SW480 (cell line): ENCODE measurements at places on chromosomes 6 and 20.

- peak; percentile 62 for DNase-seq
Observed at GRCh38 chr6:4017834-4018170, 61.1 kb downstream of the FAM217A start.

GRCh38 chr6:23199541-23199940 is 630.2 kb downstream of the HDGFL1 start:
- no peak for DNase-seq

DNA sequence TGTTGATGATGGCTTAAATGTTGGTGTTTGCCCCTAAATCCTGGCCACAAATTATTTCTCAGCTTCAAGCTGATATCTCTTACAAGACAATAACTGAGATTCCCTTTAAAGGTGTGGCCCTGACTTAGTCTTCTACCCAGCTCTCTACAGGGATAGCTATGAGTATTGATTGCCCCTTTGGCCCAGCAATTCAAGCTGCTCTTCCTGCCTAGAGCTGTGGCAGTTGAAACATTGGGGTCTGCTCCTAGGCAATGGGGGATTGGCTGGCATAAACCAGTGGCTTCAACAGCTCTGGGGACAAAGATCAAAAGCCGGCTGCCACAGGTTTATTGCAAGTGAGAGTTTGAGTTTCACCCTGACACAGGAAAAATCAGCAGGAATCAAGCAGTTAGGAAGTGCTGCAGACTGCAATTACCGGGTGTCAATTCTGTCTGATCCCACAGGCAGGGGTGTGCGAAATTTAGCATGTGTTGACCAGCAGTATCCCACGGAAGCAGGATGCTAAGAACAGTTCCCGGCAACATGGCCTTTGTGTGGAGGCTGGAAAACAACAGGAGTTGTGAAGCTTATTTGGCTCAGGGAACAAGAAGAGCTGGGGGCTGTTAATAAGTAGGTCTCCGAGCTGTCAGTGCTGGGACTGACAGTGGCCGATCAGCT is 66.2 kb upstream of the IYD start:
- DNase-seq = no peak

GRCh38 chr6:27753668-27754407 is 158.4 kb downstream of the OR2B2 start:
- DNase-seq = peak; percentile 89

- DNase-seq = peak; percentile 61
Observed at GRCh38 chr20:3000852-3001523, 42.4 kb upstream of the GNRH2 start.

DNA sequence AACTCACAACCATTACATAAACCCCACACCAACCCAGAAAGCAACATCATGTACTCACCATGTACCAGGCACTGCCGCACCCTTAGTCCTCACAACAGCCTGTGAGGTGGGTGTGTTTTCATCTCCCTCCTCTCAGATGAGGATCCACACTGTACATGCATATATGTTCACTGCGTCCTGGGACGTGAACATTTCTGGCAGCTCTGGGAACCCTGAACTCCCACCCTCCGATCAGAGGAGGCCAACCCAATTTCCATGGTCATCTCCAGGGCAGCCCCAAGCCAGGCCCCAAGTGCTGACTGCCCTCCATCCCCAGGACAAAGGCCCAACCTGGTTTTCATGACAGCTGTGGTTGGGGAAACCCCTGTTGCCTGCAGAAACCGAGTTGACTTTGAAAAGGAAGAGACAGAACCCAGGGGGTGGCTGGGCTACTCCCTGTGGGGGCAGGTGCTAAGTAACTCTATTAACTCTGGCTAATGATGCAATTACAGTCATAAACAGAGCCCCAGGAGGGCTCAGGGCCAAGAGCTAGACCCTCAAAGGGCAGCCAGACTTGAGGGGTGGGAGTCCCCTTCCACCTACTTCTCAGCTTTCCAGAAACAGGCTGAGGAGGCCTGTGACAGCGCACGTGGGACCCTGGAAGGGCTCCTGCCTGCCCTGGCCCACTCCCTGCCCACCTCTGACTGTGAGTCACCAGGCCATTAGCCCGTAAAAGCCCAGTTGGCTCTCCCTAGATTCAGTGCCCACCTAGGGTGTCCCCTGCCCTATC is 2.6 kb downstream of the TFEB start:
- DNase-seq = no peak

- no peak for DNase-seq
Observed at GRCh38 chr6:3504938-3505805, 48.3 kb upstream of the SLC22A23 start.

GRCh38 chr6:129671442-129672340 is 38.3 kb downstream of the ARHGAP18 start:
- DNase-seq = no peak

GRCh38 chr6:67642582-67642981 is 992.5 kb upstream of the ADGRB3 start:
- no peak for DNase-seq

DNA sequence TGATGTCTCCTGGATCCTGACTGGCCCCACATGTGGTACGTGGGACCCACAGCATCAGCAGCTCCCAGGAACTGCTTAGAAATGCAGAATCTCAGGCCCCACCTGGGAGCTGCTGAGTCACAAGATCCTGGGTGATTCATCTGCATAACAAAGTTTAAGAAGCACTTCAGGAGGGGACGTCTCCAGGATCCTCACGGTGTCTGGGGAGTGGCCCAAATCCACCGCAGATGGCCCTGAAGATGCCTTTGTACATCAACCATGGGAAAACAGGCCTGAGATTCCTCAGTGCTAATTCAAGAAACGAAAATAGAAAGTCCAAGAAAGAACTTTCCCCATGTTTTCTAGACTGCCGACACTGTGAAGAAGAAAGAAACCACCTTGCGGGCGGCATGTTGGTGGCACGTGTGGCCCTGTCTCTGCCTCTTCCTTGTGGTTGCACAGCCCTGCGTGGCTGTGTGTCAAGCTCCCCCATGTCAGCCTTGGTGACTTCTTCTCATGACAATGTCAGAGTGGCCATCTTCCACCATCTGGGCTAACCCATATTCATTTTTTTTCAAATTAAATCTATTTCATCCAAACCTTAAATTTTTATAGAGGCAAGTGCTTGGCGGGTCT is 26.1 kb downstream of the RRBP1 start:
- DNase-seq = no peak

DNA sequence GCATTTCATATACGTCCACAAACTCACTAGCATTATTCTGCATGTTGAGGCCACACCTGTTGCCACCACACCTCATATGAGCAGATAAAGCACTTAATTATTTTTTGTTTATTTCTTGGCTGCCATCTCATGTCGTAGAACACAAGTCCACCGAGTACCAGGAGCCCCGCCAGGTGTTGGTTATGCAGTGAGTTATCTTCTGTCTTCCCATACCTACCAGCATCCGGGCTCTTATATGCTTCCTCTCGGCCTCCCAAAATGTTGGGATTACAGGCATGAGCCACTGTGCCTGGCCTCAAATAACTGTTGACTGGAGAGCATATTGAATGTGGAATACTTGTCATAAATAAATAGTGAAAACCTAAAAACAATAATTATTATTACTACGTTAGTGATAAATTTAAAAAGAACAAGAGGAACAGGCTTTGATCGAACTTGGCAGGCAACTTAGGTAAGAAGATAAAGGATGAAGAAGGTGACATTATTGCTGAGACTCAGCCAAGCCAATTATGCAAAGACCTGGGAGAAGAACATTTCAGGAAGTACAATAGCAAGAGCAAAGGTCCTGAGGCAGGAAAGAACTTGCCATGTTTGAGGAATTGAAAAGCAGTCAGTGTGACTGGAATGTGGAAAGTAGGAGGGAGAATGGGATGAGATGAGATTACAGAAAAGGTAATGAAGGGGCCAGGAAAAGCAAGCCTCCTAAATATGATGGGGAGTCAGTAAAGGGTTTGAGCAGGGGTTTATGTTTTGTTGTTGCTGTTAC is 12.6 kb upstream of the SLC23A2 start:
- no peak for DNase-seq

DNA sequence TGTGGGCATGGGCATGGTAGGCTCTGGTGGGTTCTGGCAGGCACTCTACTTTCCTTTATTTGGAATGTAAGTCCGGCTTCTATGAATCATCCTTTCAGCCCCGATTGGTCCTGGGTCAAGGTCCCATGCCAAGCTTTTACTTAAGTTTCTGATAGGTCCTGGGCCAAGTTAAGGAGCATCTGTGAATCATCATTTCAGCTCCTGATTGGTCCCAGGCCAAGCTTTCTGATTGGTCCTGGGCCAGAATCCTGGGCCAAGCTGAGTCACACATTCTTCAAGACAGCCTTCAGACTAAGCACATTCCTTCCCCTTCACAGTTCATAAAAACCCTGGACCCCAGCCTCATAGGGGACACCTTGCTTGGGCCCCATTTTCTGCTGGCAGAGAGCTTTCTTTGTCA is 231.0 kb upstream of the EYS start:
- no peak for DNase-seq

DNA sequence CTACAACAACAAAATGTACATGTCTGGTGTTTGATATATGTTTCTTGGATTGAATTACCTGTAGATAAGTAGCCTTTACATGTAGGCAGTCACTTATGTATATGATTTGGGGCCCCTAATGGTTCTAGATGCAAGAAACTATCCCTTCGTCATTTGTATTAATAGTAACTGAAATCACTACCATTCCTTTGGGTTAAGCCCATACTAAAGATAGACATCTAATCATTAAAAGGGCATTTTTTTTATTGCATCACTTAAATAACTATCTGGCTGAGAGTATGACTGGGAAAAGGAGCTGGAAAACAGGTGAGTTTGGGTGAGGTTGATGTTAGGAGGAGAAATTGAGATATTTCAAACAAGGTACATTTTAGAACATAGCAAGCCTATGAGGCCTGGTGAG is 213.5 kb upstream of the PLN start:
- no peak for DNase-seq

DNA sequence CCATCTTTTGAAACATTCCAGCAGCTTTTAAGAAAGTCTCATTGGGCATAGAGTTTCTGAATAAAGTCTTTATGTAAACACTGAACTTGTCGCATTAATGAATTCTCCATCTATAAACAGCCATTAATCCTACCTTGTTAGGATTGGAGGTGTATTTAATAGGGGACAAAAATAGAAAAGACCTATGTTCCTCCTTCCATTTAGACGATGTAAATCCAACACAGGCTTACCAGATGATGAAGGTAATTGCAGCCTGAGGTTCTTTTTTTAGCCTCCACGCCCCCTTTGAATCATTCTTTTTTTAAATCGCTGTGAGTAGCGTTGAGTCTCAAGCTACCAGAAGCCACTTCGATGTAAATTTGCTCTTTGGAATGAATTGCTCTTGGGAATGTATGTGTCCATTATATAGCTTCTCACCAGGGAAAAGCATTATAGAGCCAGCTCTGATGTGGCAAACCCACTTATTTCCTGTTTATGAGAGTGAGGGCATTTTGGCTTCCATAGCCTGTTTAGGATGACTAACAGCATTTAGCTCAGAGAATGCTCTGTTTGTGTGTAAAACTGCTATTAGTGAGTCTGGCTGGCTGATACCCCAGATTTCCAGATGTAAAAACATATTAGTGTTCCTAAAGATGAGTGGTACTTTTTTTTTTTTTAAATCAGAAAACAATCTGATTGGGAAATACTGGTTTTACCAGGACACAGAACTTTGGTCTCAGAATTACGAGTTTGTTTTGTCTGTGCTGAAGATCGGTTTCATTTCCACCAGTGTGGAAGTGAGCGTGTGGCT is 74.9 kb upstream of the CLDN20 start:
- DNase-seq = peak; percentile 74

GRCh38 chr6:26323525-26324294 is 41.3 kb upstream of the BTN3A2 start:
- no peak for DNase-seq

GRCh38 chr6:89239338-89239737 is 22.2 kb upstream of the GABRR1 start:
- DNase-seq = no peak

- no peak for DNase-seq
Observed at GRCh38 chr20:45506398-45506797, 9.0 kb downstream of the SPINT3 start.

GRCh38 chr6:126033696-126034095 is 47.4 kb downstream of the TRMT11 start:
- DNase-seq = peak; percentile 58
